Vagina (tissue), 2 donors: ENCODE measurements at places on chromosomes 3 and 15. TPM values are rescaled to one million over a fixed set of nuclear protein-coding genes. Genes with fewer than 3 reads are reported as not detected.

Gene RLBP1
- total RNA-seq: not detected

Gene DNAH12
- 0.25 TPM for total RNA-seq

Gene ANKUB1
- total RNA-seq: not detected

Gene SCG3
- 1.5 TPM for total RNA-seq

Gene PLA2G4D
- total RNA-seq: 26.5 TPM

Gene FGF7
- 137 TPM for total RNA-seq

DNA sequence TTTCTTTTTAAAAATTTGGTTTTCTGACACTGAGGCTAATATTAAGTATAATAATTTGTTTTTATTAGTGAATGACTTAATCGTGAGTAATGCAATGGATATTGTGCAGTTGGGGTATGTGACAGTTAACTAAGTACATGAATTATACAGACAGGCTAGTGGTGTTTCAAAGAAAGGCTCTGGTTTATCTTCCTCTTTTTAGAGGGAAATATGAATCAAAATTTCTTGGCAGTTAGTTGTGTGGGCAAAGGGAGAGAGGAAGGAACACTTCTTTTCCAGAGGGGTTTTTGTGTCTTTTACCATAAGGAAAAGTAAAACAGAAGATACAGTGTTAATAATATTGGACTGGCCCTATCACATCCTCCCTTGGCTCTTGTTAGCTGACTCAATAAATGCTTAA, 2.7 kb downstream of the ZNF654 start:
- no peak overlapping the region for H3K4me3 ChIP-seq
- no peak for DNase-seq
- peaks cover 62% of the 10 kb centered on the region for H3K4me1 ChIP-seq
- H3K27ac ChIP-seq: no peak overlapping the region
- H3K36me3 ChIP-seq: no peaks in the 10 kb centered on the region

GRCh38 chr15:78101423-78102105, 9.2 kb downstream of the SH2D7 start:
- DNase-seq: no peak
- no peaks in the 10 kb centered on the region for H3K4me1 ChIP-seq

- no peaks in the 10 kb centered on the region for H3K36me3 ChIP-seq
- peak; percentile 91 for DNase-seq
- H3K27ac ChIP-seq: peak within 1 kb of the TSS; percentile 85
- H3K4me3 ChIP-seq: peak within 1 kb of the TSS; percentile 71
- no peaks in the 10 kb centered on the region for H3K27me3 ChIP-seq
Measured at GRCh38 chr15:72685925-72686794, at the start of the genes BBS4 and HIGD2B. Gene BBS4, plus strand, starts transcription at chr15:72686207. Its CDS starts 21 bp downstream, at chr15:72686228. Gene HIGD2B, minus strand, starts transcription at chr15:72686182. Its CDS starts 9,808 bp downstream, at chr15:72676374.

DNA sequence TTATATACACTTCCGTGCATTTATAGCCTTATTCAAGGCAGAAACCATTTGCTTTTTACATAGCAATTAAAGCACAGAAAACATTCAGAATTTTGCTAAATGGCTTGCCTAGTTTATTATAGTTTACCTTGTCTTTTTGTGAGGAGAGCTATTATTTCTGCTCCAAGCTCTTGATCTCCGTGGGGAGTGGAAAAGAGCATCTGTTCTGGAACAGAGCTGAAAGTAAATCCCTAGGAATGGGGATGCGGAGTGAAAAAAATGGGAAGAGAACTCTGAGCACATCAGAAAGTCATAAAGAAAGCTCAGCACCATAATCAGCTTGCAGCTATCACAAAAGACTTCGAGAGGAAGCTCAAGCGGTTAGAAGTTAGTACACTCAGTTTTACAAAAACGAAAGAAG, 1006.7 kb downstream of the ROBO2 start:
- H3K4me1 ChIP-seq: no peaks in the 10 kb centered on the region
- H3K27ac ChIP-seq: no peak overlapping the region
- DNase-seq: no peak
- H3K4me3 ChIP-seq: no peak overlapping the region

DNA sequence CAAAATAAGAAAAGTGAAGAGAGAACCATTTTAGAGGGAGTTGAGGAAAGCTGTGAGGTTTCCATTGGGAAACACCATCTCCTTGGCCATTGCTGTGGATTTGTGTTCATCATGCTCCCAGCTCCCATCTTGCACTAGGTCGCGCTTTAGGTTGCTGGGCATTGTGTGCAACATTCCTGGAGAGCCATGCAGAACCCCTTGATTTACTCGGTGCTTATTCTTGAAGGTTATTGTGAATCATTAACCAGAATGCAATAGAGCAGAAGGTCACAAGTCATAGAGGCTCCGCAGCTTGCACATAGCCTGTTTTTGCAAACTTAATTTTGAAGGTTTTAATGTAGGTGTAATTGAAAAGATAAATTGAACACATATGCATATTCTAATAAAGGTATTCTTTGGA, 239.2 kb upstream of the IL12A start:
- H3K27ac ChIP-seq: no peak overlapping the region
- no peaks in the 10 kb centered on the region for H3K27me3 ChIP-seq
- no peak overlapping the region for H3K4me3 ChIP-seq
- H3K4me1 ChIP-seq: no peaks in the 10 kb centered on the region

- H3K27ac ChIP-seq: no peak overlapping the region
- peaks cover 3% of the 10 kb centered on the region for H3K36me3 ChIP-seq
- H3K27me3 ChIP-seq: no peaks in the 10 kb centered on the region
- DNase-seq: no peak
- peaks cover 11% of the 10 kb centered on the region for H3K4me1 ChIP-seq
Measured at GRCh38 chr15:48986240-48986639, 22.5 kb upstream of the SHC4 start.

DNA sequence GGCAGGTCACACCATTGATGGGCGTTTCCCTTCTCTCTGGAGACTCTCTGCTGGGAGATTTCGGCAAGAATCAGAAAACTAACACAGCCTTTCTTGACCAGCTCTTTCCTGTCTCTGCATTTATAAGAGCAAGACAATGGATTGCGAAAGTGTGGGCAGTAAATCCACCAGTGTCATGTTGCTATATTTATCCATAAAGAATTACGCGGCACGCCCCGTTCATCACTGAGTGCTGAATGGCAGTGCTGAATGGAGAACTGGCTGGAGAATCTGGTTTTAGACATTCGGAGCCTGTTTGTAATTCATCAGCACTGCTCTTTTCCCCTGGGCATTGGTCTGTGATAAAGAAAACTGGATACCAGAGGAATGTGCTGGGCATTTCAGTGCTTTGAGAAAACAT, 2.0 kb upstream of the CEMIP start:
- no peaks in the 10 kb centered on the region for H3K27me3 ChIP-seq
- H3K4me1 ChIP-seq: peaks cover 36% of the 10 kb centered on the region
- H3K36me3 ChIP-seq: no peaks in the 10 kb centered on the region
- H3K4me3 ChIP-seq: no peak overlapping the region
- DNase-seq: no peak

DNA sequence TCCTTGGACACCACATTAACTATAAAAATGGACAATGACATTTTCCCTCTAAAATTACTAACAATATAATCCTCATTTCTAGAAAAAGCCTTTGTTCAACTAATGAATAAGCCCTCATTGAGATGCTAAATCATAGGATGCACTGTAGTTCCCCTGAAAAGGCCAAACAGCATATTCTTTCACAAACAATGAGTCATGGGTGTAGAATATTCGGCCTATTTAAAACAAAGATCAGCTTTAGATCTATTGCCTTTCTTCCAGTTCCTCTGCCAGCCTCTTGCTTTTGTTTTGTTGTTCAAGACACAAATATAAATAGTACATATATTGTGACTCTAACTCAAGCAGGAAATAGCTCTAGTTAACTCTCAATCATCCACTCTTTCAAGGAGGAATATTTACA, 82.5 kb downstream of the ADAM10 start:
- no peaks in the 10 kb centered on the region for H3K4me1 ChIP-seq
- no peaks in the 10 kb centered on the region for H3K27me3 ChIP-seq
- DNase-seq: no peak
- no peak overlapping the region for H3K27ac ChIP-seq
- H3K36me3 ChIP-seq: no peaks in the 10 kb centered on the region
- H3K4me3 ChIP-seq: no peak overlapping the region

DNA sequence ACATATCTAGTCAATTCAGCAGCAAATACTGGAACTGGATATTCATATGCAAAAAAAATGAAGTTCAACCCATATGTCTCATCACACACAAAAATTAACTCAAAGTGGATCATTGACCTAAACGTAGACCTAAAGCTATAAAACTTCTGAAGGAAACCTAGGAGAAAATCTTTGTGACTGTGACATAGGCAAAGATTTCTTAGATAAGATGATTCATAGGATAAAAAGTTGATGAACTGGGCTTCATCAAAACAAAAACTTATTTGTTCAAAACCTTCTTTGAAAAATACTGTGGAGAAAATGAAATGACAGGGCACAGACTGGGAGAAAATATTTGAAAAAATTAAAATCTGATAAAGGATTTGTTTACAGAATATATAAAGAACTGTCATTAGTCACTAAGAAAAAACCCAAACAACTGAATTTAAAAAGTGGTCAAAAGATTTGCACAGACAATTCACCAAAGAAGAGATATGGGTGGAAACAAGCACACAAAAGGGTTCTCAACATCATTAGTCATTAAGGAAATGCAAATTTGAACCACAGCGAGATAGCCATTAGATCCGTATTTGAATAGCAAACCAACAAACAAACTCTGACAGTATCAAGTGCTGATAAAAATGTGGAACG, 62.8 kb downstream of the ITGB5 start:
- H3K4me3 ChIP-seq: no peak overlapping the region
- H3K27me3 ChIP-seq: no peaks in the 10 kb centered on the region
- no peak for DNase-seq

GRCh38 chr3:174784206-174784934, 74.8 kb upstream of the NAALADL2 start:
- H3K4me3 ChIP-seq: no peak overlapping the region
- no peak overlapping the region for H3K27ac ChIP-seq
- no peak for DNase-seq
- no peaks in the 10 kb centered on the region for H3K4me1 ChIP-seq
- H3K36me3 ChIP-seq: no peaks in the 10 kb centered on the region

DNA sequence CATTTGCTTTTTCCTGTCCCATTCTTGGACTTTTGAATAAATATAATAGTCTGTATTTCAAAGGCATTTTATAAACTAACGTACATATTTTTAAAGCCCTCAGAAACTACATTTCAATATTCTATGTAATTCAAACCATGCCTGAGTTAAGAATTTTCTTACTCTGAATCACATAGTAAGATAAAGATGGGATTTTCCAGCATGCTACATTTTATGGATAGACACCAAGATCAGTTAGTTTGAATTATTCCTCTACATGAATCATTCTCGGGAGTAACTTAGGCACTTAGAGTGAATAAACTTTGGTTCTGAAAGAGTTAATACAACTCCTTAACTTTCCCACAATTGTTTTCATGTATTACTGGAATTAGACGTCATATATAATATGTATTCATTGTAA, 713.3 kb upstream of the CBLB start:
- no peak overlapping the region for H3K4me3 ChIP-seq
- no peak overlapping the region for H3K27ac ChIP-seq
- no peak for DNase-seq
- no peaks in the 10 kb centered on the region for H3K4me1 ChIP-seq

DNA sequence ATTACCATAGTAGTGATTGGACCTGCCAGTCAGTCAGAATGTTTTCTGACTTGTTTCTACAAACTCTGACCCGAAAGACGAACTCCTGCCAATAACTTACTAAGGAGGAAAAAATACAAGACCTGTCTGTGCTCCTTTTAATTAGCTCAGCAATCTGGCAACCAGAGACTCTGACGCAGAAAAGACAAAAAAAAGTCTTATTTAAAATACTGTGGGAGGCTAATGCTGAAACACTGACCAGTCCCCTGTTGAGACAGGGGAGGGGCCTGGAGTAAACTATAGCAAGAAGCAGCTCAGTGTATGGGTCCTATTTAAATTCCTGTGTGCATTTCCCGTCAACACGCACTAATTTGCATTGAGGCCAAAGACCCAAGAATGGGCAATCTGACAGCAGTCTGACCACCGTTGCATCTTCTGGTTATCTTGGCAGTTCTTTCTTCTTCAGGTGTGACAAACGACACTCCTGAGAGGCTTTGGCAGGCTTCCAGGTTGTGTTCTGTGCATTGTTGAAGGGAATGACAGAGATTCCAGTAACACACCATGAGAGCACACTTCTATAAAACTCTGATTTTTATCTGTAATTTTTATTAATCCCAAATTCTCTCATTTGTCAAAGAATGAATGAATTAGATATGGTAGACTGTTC, 1114.3 kb downstream of the IGSF11 start:
- no peaks in the 10 kb centered on the region for H3K27me3 ChIP-seq
- H3K36me3 ChIP-seq: no peaks in the 10 kb centered on the region
- no peak overlapping the region for H3K27ac ChIP-seq
- no peaks in the 10 kb centered on the region for H3K4me1 ChIP-seq
- DNase-seq: no peak
- H3K4me3 ChIP-seq: no peak overlapping the region

GRCh38 chr15:67096546-67097294, 31.3 kb downstream of the SMAD3 start:
- H3K36me3 ChIP-seq: no peaks in the 10 kb centered on the region
- H3K27me3 ChIP-seq: no peaks in the 10 kb centered on the region
- no peak overlapping the region for H3K4me3 ChIP-seq
- no peak for DNase-seq
- peaks cover 77% of the 10 kb centered on the region for H3K4me1 ChIP-seq
- peak overlapping the region; percentile 83 for H3K27ac ChIP-seq

DNA sequence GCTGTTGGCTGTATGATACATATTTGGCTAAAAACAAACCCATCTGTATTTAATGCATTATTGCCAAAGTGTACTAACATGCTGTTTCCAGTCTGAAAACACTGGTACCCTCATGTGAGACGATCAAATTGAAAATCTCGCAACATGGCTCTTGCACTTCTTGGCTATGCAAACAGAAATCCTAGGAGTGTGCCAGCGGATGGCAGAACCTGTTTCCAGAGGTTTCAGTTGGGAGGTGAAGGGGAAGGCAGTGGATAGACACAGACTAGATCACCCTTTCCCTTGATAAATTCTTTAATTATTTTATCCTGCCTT, 350.3 kb downstream of the TUSC7 start:
- no peaks in the 10 kb centered on the region for H3K36me3 ChIP-seq
- H3K27ac ChIP-seq: no peak overlapping the region
- peaks cover 2% of the 10 kb centered on the region for H3K4me1 ChIP-seq
- no peak for DNase-seq

DNA sequence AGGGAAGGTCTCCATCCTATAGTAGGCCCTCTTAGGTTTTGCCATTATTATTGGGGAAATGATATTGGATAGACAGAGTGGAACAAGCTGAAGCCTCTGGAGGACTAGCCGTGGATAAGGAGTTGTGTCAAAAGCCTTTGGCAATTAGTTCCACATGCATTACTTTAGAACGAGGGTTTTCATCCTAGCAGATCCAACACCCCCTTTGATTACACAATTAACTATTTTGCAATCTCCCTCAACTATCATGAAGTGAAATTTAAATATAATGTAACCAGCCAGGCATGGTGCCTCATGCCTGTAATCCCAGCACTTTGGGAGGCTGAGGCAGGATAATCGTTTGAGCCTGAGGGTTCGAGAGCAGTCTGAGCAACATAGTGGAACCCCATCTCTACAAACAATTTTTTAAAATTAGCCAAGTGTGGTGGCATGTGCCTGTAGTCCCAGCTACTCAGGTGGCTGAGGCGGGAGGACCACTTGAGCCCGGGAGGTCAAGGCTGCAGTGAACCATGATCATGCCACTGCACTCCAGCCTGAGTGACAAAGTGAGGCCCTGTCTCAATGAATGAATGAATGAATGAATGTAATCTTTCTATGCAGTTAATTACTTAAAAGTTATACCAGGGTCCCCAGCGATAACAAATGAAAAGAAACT, 56.8 kb downstream of the PXYLP1 start:
- no peak for DNase-seq
- peaks cover 1% of the 10 kb centered on the region for H3K4me1 ChIP-seq
- H3K36me3 ChIP-seq: peaks cover 4% of the 10 kb centered on the region
- H3K27me3 ChIP-seq: no peaks in the 10 kb centered on the region
- H3K27ac ChIP-seq: no peak overlapping the region
- no peak overlapping the region for H3K4me3 ChIP-seq

- no peaks in the 10 kb centered on the region for H3K4me1 ChIP-seq
- no peak for DNase-seq
- H3K4me3 ChIP-seq: no peak overlapping the region
- H3K36me3 ChIP-seq: peaks cover 12% of the 10 kb centered on the region
Measured at GRCh38 chr3:113496924-113497323, 18.0 kb downstream of the SPICE1 start.
